ENCODE measurements at places on chromosomes 3 and 15. TPM values are rescaled to one million over a fixed set of nuclear protein-coding genes. Genes with fewer than 3 reads are reported as not detected.

The CHRM5 gene
- not detected for total RNA-seq

The PPM1L gene
- total RNA-seq = 2.7 TPM

The TTC21A gene
- total RNA-seq = 1.0 TPM

The CCDC191 gene
- total RNA-seq = 2.1 TPM

The GOLGA6L24 gene
- not detected for total RNA-seq

DNA sequence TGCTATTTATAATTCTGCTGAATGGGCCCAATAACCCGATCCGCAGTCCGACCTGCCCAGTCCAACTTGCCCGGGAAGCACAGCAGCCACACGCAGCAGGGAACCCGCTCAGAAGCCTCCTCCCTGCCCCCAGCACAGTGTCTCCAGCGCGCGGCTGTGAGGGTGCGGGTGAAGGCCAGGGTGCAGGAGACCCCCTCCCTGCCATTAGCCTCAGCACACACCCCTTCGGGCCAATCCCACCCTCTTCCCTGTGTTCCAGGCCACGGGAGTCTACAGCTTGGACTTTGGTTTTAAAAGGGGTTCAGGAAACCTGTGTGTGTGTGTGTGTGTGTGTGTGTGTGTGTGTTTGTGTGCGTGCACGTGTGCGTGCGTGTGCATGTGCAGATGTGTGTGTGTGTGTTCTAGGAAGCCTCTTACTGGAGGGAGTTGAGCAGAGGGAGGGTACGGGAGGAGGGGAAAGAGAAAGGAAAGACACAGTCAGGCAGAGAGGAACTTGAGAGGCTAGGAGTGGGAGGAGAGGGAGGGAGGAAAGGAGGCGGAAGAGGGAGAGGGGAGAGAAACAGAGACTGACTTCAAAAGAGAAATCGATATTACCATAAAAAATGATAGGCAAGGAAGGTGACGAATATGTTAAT is 34.2 kb downstream of the ATP2B2 start:
- no peak for DNase-seq

GRCh38 chr3:183802989-183803388 is 22.4 kb downstream of the MAP6D1 start:
- no peak for DNase-seq

DNA sequence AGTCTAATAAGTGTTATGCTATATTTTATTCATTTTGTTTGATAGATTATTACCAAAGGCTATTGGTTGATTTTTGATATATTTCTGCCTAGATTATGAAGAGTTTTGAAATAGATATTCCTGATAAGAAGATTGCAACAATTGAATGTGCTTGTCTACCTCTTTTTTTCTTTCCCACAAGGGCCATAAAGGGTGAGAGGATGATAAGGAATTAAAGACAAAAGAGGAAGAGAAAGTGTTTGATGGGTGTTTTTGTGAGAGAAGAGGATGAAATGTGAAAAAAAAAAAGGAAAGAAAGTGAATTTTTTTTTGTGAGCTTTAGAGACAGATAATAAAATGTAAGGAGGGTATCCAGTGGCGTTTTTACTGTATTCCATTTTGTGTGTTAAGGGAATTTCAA is 244.4 kb downstream of the CHST2 start:
- DNase-seq = no peak

GRCh38 chr3:175668300-175668699 is 809.2 kb downstream of the NAALADL2 start:
- DNase-seq = no peak

GRCh38 chr3:187925326-187925725 is 180.1 kb upstream of the BCL6 start:
- no peak for DNase-seq

GRCh38 chr15:57418635-57419034 is 42.3 kb downstream of the CGNL1 start:
- DNase-seq = no peak

Measured in activated T-helper 1 cell treated with anti-CD3 and anti-CD28 coated beads, Interleukin-12 subunit alpha, Interleukin-12 subunit beta, Interleukin-2, Interleukin-4 antibody, amounts not matched to agents 30 ng/mL and 10 ng/mL and 1 ng/mL, durations not matched to agents 14 hours and 24 hours and 36 hours (primary cell).